ENCODE measurements at places on chromosomes 7 and 10. TPM values are rescaled to one million over a fixed set of nuclear protein-coding genes. Genes with fewer than 3 reads are reported as not detected.

SLIT1 gene
- total RNA-seq, result 0.16 TPM

PRR15 gene
- 11.7 TPM for total RNA-seq

LRCH4 gene
- 33.6 TPM for total RNA-seq

AZGP1 gene
- not detected for total RNA-seq

HTR7 gene
- 0.49 TPM for total RNA-seq

ARMC10 gene
- total RNA-seq, result 37.8 TPM

HOXA1 gene
- 5.1 TPM for total RNA-seq

CALCR gene
- total RNA-seq, result not detected

LIPN gene
- not detected for total RNA-seq

LGI1 gene
- not detected for total RNA-seq

MCMBP gene
- total RNA-seq, result 36.1 TPM

COL28A1 gene
- total RNA-seq, result 0.38 TPM

CTAGE8 gene
- 1.6 TPM for total RNA-seq

HTRA1 gene
- 265 TPM for total RNA-seq

GSAP gene
- total RNA-seq, result 0.98 TPM

PNLIPRP3 gene
- not detected for total RNA-seq

TMEM225B gene
- total RNA-seq, result 0.51 TPM

BBIP1 gene
- total RNA-seq, result 17.8 TPM

OR13A1 gene
- total RNA-seq, result not detected

ANKRD30A gene
- total RNA-seq, result not detected

LRRC4 gene
- total RNA-seq, result 1.0 TPM

PITX3 gene
- total RNA-seq, result 1.8 TPM

NOS3 gene
- total RNA-seq, result 2.0 TPM

OPN1SW gene
- total RNA-seq, result not detected

OR2A7 gene
- total RNA-seq, result 1.1 TPM

BAIAP2L1 gene
- total RNA-seq, result 15.2 TPM

DGKB gene
- not detected for total RNA-seq

ELFN1 gene
- 0.49 TPM for total RNA-seq

LEP gene
- not detected for total RNA-seq

SHH gene
- total RNA-seq, result 1.6 TPM

MTPN gene
- total RNA-seq, result 93.7 TPM

COL1A2 gene
- total RNA-seq, result 988 TPM

ELMO1 gene
- 1.6 TPM for total RNA-seq

HOXA2 gene
- total RNA-seq, result 2.4 TPM

ACBD7 gene
- total RNA-seq, result 1.8 TPM

CPEB3 gene
- 0.89 TPM for total RNA-seq

MINDY3 gene
- 12.2 TPM for total RNA-seq

RBP3 gene
- not detected for total RNA-seq

FZD1 gene
- total RNA-seq, result 15.8 TPM

CYREN gene
- 50.3 TPM for total RNA-seq

TMEM270 gene
- not detected for total RNA-seq

CCDC7 gene
- total RNA-seq, result 0.76 TPM

HOXA5 gene
- 23.5 TPM for total RNA-seq

BUD23 gene
- 62.2 TPM for total RNA-seq

OGDHL gene
- 18.1 TPM for total RNA-seq

GSTK1 gene
- 234 TPM for total RNA-seq

CYP3A4 gene
- not detected for total RNA-seq

TSPAN13 gene
- total RNA-seq, result 14.7 TPM

Data from mesangial cell (primary cell).